ENCODE measurements at places on chromosomes 7 and 10.

GRCh38 chr10:104734433-104734832 lies 93.3 kb downstream of the SORCS3 start:
- DNase-seq: no peak

GRCh38 chr7:35551321-35552081 lies 143.4 kb downstream of the HERPUD2 start:
- DNase-seq: no peak

- no peak for DNase-seq
Observed at GRCh38 chr7:126820925-126821324, 431.8 kb downstream of the GRM8 start.

DNA sequence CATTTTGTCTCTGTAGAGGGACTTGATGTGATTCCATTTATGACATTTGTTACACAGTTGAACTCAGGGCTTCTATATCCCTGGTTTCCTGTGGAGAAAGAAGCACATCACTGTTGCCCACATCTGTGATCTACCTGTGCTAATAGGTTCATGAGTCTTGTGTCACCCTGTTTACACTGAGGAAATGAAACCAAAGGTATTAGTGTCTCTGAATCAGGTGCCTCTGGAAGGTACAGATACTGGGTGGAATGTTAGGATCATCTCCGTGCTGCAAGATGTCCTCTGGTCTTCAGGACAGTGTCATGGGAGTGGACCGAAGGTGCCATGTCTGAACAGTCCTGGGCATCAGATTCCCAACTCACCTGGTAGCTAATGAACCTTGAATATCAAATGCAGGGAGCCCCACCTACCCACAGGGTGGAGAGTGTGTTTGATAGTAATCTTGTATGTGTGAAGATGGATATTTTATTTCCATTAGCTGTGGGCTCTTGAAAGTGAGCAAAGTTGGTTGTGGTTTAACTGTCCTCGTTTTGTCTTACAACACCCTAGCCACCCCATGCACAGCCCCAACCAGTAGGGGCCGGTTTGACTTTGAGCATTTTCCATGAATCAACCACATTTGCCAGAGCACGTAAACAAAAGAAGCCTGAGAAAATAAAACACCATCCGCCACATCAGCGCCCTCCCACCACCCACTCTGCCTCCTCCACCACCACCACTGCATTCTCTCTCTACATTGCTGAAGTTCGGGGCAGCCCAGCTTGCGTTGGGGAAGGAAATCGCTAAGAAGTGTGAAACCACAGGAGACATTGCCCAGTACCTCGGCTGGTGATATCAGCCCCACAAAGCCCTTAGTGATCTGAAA lies 40.7 kb downstream of the TARP start:
- DNase-seq: no peak

DNA sequence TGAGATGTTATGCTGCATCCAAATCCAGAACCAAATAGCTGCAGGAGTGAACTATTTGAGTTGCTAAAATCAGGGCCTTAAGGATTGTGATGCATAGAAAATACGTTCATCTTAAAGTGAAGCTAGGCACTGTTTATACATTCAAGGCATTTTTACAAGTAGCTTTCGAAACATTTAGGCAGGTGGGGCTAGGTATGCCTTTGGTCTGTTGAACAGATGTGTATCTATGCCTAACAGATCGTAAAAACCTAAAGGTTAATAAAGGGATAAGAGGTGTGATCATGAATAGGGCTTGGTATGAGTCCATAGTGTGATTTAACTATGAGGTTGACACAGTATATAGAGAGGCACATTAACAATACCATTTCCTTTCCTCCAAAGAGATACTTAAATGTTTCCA lies 262.5 kb downstream of the SEMA3D start:
- no peak for DNase-seq

DNA sequence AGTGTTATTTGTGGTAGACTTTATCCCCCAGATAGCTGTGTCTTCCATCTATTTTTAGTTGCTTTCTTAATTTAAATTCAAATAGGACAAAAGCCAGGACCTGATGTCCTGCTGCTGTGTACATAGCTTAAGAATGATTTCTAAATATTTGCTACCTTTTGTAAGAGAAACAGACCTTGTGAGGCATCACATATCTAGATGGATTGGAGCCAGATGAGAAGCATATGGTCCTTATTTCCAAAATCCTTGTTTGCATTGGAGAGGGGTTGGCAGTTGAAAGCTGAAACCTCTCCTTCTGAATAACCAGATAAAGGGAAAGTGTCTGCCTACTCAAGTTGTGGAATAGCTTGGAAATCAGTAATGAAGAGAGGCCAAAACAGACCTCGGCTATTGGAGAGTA lies 50.7 kb upstream of the AMPH start:
- DNase-seq: no peak

DNA sequence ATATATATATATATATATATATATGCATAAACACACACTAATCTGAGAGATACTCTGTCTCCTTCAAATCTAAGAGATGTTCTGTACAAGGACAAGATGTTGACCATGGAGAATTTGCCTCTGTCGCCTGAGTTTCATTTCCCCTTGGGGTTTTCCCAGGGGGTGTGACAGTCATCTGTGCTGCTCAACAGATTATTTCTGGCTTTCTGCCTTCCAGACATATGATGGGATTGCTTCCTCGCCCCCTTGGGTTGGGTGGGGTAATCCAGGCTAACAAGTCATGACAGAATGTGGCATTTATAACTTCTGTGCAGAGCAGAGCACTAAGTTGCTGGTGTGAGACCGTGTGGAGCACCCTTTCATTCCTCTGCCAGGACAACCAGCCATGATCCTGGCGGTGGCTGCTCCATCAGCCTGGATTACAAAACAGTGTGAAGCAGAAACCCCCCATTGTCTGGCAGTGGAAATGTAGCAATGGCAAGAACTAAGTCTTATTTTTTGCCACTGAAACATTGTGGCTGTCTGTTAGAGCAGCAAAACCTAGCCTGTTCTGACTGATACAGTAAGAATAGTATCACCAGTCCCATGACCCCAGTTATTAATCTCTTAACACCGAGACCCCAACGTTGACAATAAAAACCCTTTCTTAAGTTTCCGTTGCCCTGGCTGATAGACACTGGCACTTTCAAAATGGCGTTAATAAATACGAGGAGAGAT lies 13.7 kb upstream of the USP6NL start:
- DNase-seq: no peak

GRCh38 chr7:151725844-151726651 lies 150.9 kb downstream of the PRKAG2 start:
- peak; percentile 32 for DNase-seq

DNA sequence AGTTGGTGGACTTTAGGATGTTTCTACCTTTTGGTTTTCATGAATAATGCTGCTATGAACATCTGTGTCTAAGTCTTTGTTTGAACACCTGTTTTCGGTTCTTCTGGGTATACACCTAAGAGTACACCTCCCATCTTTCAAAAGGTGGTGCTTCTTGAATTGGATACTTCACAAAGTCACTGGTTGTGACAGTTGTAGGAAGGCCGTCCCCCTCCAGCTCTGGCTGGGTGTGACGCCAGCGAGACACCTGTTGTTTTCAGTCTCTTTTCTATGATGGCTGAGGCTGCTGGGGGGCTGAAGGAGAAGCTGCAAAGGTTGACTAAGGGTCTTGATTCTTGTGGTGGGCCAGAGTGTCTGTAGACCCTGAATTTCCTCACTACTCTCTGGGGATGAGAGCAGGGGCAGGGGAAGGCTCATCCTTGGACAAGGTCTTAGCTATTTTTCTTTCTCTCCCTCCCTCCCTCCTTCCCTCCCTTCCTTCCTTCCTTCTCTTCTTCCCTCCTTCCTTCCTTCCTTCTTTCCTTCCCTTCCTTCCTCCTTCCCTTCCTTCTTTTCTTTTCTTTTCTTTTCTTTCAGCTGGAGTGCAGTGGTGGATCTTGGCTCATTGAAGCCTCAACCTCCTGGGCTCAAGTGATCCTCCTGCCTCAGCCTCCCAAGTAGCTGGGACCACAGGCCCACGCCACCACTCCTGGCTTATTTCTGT lies 5.6 kb downstream of the NEURL1 start:
- no peak for DNase-seq

DNA sequence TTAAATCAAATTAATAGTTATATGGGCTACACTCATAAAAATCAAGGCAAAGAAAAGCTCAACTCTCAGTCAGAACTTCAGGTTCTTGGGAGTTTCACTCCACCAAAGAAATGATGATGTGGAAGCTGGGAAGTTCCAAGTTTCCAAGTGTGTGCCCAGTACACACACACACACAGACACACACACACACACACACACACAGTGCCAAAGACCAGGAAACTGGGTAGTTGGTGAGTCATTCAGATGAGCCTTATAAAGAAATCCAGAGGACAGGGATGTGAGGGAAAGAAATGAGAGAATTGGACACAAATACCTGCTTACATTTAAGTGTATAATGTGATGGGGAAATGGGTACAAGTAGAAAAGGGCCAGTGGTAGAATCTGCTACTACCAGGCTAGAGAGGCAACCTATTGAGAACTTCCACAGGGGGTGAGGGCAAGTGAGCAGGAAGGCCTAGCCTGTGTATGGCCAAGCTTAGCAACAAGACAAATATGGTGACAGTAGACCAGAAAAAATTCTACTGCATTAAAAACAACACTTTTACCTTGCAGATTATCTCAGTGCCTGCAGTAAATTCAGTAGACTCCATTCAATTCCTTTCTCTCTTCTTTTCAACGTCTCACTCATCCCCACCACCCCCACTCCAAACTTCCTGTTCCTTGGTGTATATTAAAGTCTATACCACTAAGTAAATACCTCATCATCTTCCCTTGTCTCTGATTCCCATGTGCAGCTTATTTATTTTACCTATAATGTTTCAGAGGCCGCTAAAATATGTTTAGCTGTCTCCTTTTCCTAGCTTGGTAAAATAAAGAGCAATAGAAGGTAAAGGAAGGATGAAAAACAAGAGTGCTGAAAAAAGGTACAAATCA lies 95.0 kb downstream of the CABCOCO1 start:
- DNase-seq: peak; percentile 77

DNA sequence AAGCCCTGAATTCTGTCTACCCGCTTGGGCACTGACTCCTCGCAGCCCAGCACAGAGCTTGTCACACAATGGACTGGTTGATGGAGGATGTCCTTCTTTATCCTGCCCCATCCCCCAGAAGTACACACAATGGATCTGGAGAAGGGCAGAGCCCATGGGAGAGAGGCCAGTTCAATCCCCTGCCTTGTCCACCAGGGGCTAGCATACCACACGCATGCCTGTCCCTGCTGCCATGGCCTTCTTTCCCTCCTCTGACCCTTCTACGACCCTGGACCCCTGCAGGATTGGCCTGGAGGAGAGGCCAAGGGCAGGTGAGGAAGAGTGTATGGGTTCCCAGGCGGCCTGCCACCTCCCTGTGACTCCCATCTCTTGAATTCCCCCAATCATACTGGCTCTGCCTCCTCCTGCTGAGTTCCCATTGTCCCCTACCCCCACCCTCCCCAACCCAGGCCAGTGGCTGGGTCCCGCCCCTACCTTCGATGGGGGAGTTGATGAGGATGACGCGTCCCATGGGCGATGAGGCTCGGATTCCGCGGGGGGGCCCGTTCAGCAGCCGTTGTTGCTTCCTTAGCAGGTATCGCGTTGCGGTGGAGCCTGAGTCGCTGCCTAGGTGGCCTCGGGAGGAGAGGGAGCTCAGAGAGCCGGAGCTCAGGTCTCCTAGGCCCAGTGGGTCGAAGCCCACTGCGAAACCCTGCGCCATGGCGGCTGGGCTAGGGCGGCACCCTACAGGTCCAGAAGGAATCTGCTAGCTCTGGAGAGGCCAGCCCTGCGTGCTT lies 1.2 kb downstream of the PDZD7 start:
- DNase-seq: no peak

DNA sequence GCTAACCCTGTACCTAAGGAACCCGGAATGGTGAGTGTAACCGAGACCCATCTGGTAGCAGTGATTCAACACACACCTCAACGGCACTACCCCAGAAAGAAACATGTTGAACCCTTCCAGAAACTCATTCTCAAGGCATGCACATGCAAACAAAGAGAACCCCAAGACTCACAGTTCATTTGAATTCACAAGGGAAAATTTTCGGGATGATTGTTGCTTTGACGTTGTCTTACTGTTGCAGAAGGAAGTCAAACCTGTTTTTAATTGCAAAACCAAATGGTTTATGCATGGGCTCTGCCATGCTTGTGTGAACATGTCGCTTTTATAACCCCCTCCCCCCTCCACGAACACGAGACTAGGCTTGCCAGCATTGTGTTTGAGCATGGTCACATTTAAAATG lies 539.7 kb downstream of the GATA3 start:
- no peak for DNase-seq

- peak; percentile 18 for DNase-seq
Observed at GRCh38 chr10:110994406-110995086, 75.1 kb downstream of the SHOC2 start.
